ENCODE measurements at places on chromosomes 16 and 17.

DNA sequence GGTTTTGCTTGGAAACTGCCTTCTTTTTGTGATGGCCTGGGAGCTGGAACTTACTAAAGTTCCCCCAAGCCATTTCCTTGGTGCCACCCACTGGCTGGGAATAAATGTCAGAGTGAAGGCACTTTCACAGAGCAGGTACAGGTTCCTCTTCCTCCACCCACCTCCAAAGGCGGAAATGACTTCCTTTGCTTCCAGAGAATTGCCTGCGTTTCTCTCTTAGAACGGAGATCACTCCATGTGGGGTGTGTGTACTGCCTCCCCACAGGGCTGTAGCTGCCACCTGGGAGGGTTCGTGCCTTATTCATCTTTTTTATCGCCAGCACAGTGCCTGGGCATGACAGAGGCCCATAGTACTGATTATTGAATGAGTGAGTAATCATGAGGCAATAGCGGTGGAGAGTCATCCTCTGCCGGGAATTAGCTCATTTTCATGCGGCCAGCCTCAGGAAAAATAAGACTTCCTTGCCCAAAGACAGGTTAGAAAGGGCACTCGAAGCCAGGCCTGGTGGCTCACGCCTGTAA lies 32.2 kb upstream of the HAS3 start:
- DNase-seq: no peak

- no peak for DNase-seq
These were observed 460.9 kb downstream of the SLC39A11 start for GRCh38 chr17:72631568-72631948.

DNA sequence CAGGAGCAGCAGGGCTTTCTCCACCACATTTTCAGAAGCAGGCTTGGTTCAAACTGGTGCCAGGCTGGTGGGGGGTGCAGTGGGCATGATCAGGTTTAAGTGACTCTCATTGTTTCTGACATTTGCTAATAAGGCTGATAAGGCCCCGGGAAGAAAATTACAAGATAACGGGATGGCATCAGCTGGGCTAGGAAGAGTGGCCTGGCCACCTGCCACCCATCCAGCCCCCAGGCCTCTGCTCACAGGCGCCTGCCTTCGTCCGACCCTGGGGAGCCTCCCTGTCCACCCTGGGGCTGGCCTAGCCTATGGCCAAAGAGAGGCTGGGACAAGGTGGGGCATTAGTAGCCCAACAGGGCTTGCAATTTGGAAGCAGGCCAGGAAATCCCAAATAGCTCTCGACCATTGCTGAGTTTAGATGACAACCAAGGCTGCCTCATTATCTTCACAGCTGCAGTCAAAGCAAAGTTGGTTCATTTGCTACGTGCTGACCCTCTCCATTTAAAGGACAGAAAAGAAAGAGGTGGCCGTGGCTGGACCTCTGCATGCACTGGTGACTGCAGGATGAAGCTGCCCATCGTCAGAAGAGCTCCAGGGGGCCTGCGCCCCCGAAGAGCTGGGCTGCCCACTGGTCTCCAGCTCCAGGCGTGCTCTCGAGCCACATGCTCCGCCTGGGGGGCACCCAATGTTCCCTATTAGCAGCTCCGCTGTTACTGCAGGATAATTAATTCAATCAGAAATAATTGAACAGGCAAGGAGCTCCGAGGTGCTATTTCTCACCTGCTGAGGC lies 44.9 kb downstream of the PEMT start:
- DNase-seq: peak; percentile 12

- no peak for DNase-seq
These were observed 46.7 kb downstream of the USP32 start for GRCh38 chr17:60345233-60345632.

DNA sequence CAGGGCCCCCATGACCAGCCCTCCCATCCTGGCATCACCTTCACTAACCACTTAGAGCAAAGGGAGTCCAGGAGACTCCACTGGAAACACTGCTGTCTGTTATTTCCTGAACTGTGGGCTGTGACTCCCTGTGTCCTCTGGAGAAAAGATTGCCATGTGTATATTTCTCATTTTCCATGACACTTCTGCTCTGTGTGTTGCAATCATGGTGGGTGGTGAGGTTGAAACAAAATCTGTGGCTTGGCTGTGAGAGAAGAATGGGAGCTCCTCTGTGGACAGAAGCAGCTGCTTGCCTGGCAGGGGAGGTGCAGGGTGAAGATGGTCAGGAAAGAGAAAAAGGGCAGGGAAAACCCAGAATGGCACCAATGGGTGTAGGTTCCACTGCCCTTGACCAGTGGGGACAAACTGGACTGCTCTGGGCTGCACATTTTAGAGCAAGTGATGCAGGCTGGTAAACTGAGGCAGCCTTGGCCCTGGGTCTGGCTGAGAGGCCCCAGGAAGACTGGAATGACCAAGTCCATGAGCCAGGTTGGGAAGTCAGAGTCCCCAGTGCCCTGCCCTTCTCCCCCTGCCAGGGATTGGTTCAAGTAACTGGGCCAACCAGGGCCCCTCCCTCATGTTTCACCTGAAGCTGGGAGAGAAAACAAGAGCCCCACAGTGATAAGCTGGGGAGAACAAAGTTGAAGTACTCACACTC lies 314.3 kb downstream of the C16orf95 start:
- DNase-seq: no peak

DNA sequence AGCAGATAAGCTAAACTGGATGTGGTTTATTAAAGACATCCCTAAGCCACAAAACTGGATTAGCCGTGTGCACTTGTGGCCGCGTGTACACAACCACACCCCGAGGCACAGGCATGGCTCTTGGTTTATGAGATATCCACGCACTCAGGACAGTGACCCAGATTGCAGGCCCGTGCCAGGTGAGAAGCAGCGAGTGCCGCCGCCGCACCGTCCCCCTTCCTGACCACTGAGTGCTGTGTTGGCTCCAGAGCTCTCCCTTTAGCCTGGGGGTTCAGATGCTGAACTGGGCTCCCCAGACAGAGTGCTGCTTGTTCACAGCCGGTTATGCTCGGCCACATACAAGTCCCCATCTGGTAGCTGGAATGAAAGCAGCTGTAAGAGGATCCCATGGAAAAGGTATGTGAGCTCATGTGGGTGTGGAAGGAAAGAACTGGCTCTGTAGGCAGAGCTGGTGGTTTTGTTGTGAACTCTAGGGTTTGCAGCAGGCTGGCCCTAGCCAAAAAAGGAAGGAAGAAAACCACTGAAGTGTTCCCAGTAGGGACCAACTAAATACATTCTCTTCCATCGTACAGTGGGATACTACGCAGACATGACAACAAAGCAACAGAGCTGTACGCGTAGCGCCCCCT lies 29.5 kb downstream of the KNOP1 start:
- DNase-seq: no peak

- DNase-seq: no peak
These were observed 190.3 kb downstream of the CPPED1 start for GRCh38 chr16:12613131-12613991.

GRCh38 chr16:68073902-68074760 lies 11.0 kb upstream of the NFATC3 start:
- no peak for DNase-seq

GRCh38 chr16:20393801-20394577 lies 10.5 kb downstream of the PDILT start:
- DNase-seq: no peak

- no peak for DNase-seq
These were observed 23.5 kb downstream of the SNN start for GRCh38 chr16:11691771-11692170.

GRCh38 chr16:11462861-11463260 lies 117.6 kb downstream of the RMI2 start:
- no peak for DNase-seq

All from left cardiac atrium (tissue), 4 donors.